ENCODE measurements at places on chromosomes 11 and 22. TPM values are rescaled to one million over a fixed set of nuclear protein-coding genes. Genes with fewer than 3 reads are reported as not detected.

DBX1 gene
- polyA plus RNA-seq = 6.9 TPM

DCHS1 gene
- polyA plus RNA-seq = 46.6 TPM

TMEM45B gene
- polyA plus RNA-seq = 0.42 TPM

C1QTNF5 gene
- polyA plus RNA-seq = 19.1 TPM

SMPD1 gene
- polyA plus RNA-seq = 24.2 TPM
